NCI-H2107 (cell line): ENCODE measurements at places on chromosomes 7 and 10.

GRCh38 chr7:148698397-148699023 is at the start of gene CUL1:
TSS of gene CUL1 (plus strand) at chr7:148698903. CDS start at chr7:148730123, 31,220 bp downstream.
- DNase-seq, result peak; percentile 62

DNA sequence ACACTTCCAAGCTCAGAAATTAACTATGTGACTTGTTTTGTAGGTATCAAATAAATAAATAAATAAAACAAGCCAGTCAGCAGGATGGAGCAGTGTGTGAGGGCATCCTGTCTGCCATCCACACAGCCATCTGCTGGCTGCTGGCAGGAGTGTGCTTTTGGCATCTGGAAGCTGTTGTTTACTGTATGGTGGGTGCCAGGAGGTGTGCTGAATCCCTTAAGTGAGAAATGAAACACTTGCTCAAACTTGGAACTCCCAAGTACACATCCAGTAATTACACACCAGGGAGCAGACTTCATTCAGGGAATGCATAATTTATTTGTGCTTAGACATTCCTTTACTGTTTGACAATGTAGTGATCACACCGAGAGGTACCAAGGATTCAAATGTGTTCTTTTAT is 16.9 kb upstream of the TAX1BP1 start:
- no peak for DNase-seq

GRCh38 chr7:56105508-56105907 is 768 bp downstream of the CHCHD2 start:
- DNase-seq, result no peak

DNA sequence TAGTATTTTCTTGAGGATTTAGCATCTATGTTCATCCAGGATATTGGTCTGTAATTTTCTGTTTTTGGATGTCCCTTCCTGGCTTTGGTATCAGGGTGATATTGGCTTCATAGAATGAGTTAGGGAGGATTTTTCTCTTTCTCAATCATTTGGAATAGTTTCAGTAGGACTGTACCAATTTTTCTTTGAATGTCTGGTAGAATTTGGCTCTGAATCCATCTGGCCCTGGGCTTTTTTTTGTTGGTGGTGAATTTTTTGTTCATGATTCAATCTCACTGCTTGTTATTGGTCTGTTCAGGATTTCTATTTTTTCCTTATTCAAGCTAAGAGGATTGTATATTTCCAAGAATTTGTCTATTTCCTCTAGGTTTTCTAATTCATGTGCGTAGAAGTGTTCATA is 192.7 kb downstream of the KIF20B start:
- DNase-seq, result no peak

- DNase-seq, result no peak
Measured at GRCh38 chr7:151274936-151275812, 26.7 kb upstream of the SMARCD3 start.

- no peak for DNase-seq
Measured at GRCh38 chr10:132316133-132316532, 8.4 kb upstream of the STK32C start.

DNA sequence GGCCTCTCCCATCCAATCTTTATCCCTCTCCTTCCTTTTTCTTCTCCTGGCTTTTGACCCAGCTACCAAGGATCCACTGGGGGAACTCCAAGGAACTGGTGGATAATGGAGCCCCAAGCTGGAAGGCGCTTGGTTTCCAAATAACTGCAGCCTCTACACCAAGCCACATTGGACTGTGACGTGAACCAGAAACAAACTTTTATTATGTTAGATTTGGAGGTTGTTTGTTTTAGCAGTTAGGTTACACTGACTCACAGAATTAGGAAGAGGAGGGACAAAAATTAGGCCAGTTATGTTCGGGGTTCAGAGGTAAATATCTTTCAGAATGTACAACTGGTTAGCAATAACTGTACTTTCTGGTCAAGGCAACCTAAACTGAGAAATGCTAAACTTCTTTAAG is 21.3 kb upstream of the ANK3 start:
- DNase-seq, result no peak

- no peak for DNase-seq
Measured at GRCh38 chr7:21462081-21462480, 34.2 kb downstream of the SP4 start.

GRCh38 chr10:63267414-63268148 is 134.5 kb downstream of the NRBF2 start:
- DNase-seq, result no peak

- DNase-seq, result no peak
Measured at GRCh38 chr7:70132852-70133690, 534.8 kb downstream of the AUTS2 start.

DNA sequence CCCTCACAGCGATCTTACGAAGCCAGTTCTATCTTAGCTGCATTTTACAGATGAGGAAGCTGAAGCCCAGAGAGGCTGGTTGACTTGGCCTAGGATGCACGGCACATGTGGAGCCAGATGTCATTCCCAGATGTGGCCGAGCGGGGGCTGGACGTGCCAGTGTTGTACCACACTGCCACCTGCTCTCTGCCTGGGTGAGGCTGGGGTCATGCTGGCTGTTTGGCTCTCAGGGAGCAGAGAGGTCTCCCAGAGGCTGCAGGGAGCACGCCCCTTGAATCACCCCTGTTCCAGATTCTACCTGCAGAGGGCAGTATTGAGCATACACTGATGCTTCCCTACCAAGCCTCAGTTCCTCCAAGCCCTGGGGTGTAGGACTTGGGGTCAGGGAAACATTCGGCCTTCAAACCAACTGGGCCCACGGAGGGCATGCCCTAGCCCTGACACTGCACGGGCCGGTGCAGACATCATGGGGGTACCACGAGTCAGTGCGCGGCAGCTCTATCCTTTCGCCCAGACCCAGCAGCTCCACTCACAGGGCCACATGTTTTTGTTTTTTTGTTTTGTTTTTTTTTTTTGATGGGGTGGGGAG is 3.8 kb upstream of the GTF2IRD1 start:
- no peak for DNase-seq

DNA sequence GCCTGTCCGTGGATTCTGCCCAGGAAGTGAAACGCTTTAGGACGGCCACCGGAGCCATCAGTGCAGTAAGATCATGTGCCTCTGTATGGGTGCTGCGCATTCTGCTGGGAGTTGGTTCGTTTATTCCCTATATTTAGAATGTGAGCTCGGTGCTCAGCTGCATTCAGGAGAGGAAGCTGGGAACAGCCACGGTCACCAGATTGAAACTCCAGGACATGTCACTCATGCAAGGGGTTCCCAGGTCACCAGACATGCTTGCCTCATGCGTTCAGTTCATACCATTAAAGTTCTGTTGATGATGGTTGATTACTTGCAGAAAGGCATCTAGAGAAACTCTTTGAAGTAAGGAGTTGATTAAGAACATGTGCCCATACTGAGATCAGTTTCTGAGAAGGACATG is 78.1 kb downstream of the TRRAP start:
- DNase-seq, result no peak

- DNase-seq, result no peak
Measured at GRCh38 chr7:144842377-144842851, 6.6 kb upstream of the TPK1 start.

- no peak for DNase-seq
Measured at GRCh38 chr10:30556189-30556588, 73.4 kb downstream of the LYZL2 start.

- no peak for DNase-seq
Measured at GRCh38 chr7:138556771-138557484, 96.9 kb downstream of the TRIM24 start.

DNA sequence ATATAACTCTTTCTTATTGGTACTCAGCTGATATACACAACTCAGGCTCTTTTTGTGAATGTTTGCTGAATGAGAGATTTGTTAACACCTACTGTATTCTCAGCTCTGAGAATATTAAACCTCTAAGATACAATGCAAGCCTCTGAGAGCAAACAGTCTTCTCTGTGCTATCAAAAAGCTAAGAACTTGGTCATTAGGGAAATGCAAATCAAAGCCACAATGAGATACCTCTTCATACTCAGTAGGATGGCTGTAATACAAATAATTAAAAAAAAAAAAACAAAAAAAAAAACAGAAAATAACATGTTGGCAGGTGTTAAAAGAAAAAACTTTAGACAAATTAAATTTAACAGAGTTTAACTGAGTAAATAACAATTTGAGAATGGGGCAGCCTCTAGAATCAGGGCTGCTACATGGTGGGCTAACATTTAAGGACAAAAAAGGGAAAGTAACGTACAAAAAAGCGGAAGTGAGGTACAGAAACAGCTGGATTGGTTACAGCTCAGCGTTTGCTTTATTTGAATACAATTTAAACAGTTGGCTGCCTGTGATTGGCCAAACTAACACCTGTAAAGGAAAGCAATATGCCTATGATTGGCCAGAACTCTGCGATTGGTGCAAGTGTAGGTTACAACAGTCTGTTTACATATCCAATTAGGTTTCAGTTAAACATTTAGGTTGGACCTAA is 14.8 kb upstream of the MTURN start:
- DNase-seq, result no peak

DNA sequence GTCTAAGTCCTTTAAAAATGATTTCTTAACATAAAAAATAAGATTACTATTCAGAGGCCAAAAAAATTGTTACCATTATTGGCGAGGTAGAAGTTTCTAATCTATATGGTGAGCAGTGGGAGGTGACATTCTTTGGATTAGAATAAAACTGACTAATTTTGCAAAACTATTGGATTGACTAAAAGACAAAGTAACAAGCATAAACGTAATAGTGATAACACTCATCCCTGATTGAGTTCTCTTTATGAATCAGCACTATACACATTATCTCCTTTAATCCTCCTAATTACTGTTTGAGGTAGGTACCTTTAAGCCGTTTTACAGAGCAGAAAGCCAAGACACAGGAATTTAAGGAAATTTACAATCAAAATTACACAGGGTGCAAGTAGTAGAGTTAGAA is 139.2 kb upstream of the NRP1 start:
- no peak for DNase-seq

GRCh38 chr10:62811159-62811875 is 4.8 kb downstream of the EGR2 start:
- DNase-seq, result no peak

- no peak for DNase-seq
Measured at GRCh38 chr7:150570556-150571465, 3.6 kb downstream of the GIMAP4 start.

GRCh38 chr10:13953371-13953770 is 366.6 kb downstream of the PRPF18 start:
- no peak for DNase-seq

GRCh38 chr10:37534166-37534565 is 323.2 kb downstream of the ZNF248 start:
- DNase-seq, result no peak

DNA sequence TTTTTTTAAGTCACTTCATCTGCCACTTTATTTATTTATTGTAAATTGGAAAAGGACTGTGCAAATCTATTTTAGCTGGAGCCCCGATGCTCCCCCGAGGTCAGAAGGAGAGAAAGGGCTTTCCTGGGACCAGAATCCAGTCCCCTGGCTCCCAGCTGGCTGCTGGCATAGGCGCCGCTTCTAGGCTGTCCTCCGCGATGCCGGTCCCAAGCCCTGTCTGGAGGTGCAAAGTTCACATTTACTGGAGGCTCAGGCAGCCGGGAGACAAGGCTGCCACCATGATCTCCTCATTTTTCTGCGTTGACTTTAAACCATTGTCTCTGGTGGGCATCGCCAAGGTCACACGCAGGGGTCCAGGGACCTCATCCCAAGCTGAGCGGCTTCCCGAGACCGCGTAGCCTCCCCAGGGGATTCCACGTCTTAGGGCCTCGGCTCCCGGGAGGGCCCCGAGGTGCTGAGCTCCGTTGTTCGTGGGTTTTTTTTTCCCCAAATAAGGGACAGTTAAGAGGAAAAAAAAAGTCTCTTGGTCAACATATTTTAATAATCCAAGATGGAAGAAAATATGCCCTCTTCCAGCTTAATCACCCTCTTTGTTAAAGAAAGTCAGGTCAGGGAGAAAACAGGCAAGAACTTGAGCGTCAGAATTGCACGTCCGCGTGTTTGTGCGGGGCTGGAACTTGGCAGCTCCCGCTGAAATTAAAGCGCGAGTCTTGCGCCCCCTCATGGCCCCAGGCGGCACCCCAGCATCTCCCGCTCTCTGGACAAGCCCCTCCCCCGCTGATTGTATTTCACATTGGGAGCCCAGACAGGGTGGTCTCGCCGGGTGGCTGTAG is 11.9 kb downstream of the RGR start:
- no peak for DNase-seq

DNA sequence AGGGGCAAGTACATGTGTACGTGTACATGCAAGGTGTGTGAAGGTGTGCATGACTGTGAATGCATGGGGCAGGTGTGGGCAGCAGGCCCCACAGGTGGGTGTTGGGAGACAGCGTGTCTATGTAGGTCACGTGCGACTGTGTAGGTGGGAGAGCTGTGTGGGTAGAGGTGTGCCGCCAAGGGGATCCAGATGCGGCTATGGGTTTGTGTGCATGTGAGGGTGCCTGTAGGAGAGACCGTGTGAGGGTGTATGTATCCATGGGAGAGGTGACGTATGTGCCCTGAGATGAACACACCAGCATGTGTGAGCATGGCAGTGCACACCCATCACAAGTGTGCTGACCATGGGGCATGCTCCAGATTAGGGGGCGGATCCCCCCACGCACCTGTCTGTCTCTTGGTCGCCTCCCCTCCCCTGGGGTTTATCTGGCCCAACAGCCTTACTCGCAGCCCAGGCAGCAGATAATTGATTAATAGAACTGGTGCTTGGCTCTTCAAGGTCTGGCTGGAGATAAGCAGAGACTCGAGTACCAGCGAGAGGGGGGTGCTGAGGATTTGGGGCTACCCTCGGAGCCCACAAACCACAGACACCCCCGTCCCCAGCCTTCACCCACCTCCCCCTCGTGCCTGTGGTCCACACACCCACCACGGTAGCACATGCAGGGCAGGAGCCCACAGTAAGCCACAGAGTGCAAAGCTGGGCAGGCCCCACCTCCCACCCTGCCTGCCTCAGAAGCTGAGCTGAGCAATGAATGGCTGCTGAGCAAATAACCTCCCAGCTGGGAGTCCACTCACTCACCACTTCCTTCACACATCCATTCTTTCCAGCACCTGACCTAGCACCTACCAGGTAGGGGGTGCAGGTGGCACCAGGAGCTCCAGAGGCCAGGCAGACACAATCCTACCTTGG is 41.4 kb upstream of the ZMIZ1 start:
- DNase-seq, result peak; percentile 51

- no peak for DNase-seq
Measured at GRCh38 chr10:63630931-63631680, 109.9 kb downstream of the REEP3 start.

GRCh38 chr10:80529604-80530003 is 8.1 kb upstream of the SH2D4B start:
- DNase-seq, result no peak

DNA sequence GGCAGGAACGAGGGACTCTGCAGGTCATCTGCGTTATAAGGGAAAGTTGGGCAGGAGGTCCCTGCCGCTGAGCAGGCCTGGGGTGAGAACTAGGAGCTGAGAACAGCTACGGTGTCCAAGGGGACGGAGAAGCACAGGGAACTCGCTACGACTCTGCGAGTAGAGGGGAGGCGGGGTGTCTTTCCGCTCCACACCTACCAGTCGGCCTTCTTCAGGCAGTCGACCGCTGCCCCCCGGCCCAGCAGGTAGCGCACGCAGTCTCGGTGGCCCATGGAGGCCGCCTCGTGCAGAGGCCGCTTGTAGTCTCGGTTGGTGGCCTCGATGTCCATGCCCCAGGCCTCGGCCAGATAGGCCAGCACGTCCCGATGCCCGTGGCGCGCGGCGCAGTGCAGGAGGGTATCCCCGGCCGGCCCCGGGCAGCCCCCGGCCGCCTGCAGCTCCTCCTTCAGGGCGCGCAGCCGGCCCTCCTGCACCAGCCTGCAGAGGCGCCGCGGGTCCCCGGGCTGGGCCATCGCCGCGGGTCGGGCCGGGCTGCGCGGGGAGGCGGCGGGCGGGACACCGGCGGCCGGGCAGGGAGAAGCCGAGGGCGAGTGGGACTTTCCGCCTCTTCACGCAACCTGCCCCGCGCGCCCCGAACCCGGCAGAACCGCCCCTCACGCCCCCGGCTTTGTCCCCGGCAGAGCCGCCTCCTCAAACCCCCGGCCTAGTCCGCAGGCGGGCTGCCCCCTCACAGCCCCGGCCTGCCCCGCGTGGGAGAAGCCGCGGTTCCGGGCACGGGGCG is 660 bp downstream of the ANKRD16 start:
- DNase-seq, result no peak
